Body of pancreas (tissue), 4 donors: ENCODE measurements at places on chromosomes 12 and 14. TPM values are rescaled to one million over a fixed set of nuclear protein-coding genes. Genes with fewer than 3 reads are reported as not detected.

The P2RX2 gene
- total RNA-seq, result not detected

The OTOGL gene
- total RNA-seq, result 0.33 TPM

The RERG gene
- total RNA-seq, result 10.9 TPM

The ACTR6 gene
- total RNA-seq, result not detected

The SYNE3 gene
- total RNA-seq, result 7.0 TPM

The KRT83 gene
- total RNA-seq, result not detected

The KRT7 gene
- 196 TPM for total RNA-seq

The CPNE6 gene
- not detected for total RNA-seq

The REP15 gene
- 1.0 TPM for total RNA-seq

The DEPDC4 gene
- 2.1 TPM for total RNA-seq

The SLC10A1 gene
- not detected for total RNA-seq

The ABCB9 gene
- 5.2 TPM for total RNA-seq

The CLEC7A gene
- not detected for total RNA-seq

The KCNH3 gene
- 1.6 TPM for total RNA-seq

The GPRC5D gene
- total RNA-seq, result not detected

The DNAH10 gene
- total RNA-seq, result not detected

The SBNO1 gene
- 11.4 TPM for total RNA-seq

The BIN2 gene
- total RNA-seq, result 1.3 TPM

The BEGAIN gene
- 23.9 TPM for total RNA-seq

The CDC42BPB gene
- 102 TPM for total RNA-seq

The CATSPERB gene
- total RNA-seq, result 70.0 TPM

The PPP1R1A gene
- 3.6 TPM for total RNA-seq

The CBLN3 gene
- total RNA-seq, result 0.33 TPM

The NRXN3 gene
- total RNA-seq, result 1.3 TPM

The EEA1 gene
- total RNA-seq, result 5.9 TPM

The SLC25A47 gene
- total RNA-seq, result not detected

The LRRC23 gene
- total RNA-seq, result 21.1 TPM

The SPX gene
- total RNA-seq, result 18.5 TPM

The TSPAN19 gene
- total RNA-seq, result not detected

The TMEM63C gene
- total RNA-seq, result 0.33 TPM

The RDH5 gene
- 4.2 TPM for total RNA-seq

The CARMIL3 gene
- total RNA-seq, result 0.99 TPM

The SAMD15 gene
- not detected for total RNA-seq

The BCL2L14 gene
- total RNA-seq, result 6.3 TPM

The METTL25 gene
- total RNA-seq, result 9.6 TPM

The C12orf75 gene
- total RNA-seq, result 57.6 TPM

The SLCO1B1 gene
- total RNA-seq, result not detected

The PROX2 gene
- not detected for total RNA-seq

The TMEM119 gene
- total RNA-seq, result 5.9 TPM

The TXNDC16 gene
- 4.0 TPM for total RNA-seq

The ADAM20 gene
- total RNA-seq, result 1.3 TPM

The PLEKHG3 gene
- total RNA-seq, result 40.2 TPM
